ENCODE measurements at places on chromosomes 6 and 20. TPM values are rescaled to one million over a fixed set of nuclear protein-coding genes. Genes with fewer than 3 reads are reported as not detected.

GRCh38 chr6:53986721-53987521, 124.3 kb upstream of the MLIP start:
- DNase-seq, result no peak

- no peak for DNase-seq
These were observed 75.3 kb upstream of the CCN6 start for GRCh38 chr6:111978532-111979149.

GRCh38 chr6:1695546-1696462, 86.1 kb downstream of the FOXC1 start:
- no peak for DNase-seq

GRCh38 chr20:39109933-39110818, 148.0 kb downstream of the DHX35 start:
- DNase-seq, result no peak

DNA sequence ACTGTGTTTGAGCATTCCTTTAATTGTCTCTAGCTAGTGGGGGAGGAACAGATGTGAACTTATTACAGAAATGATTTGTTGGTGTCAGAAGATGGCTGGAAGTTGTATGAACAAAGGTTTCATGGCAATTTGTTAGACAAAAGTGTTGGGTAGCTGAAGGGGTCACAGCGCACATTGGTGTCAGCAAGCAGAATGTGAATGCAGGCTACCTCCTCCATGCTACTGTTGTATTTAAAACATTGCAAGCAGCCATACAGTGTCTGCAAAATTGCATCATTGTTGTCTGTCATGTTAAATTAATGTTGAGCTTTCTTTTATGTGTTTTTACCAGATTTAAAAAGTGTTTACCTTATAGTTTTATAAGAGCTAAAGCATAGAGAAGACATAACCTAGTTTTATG, 6.2 kb downstream of the LRRC1 start:
- no peak for DNase-seq

The CST4 gene
- total RNA-seq, result not detected

The FAM162B gene
- total RNA-seq, result 6.9 TPM

The OR2H1 gene
- total RNA-seq, result not detected

Data from omental fat pad (tissue), 4 donors.